Activated T-helper 1 cell treated with Interleukin-2 at 50 U/mL for 16 hours (primary cell): ENCODE measurements at places on chromosomes 7 and 10.

DNA sequence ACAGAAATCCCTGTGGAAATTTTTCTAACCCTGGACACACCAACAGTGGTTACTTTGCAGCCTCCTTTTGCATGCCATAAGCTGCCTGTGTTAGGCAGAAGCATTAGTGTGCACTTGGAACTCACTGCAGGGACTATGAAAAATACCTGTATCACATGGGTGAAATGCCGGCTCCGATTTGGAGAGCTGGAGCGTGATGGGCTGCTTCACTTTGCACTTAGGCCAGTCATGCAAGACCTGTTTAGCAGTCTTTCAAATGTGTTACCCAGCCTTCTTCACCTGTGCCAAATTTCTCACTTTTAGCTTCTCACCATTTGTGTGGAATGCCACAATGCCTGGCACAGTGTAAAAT is 11.3 kb downstream of the NCOA4 start:
- no peak for DNase-seq

GRCh38 chr7:133950855-133951254 is 176.3 kb upstream of the LRGUK start:
- no peak for DNase-seq

DNA sequence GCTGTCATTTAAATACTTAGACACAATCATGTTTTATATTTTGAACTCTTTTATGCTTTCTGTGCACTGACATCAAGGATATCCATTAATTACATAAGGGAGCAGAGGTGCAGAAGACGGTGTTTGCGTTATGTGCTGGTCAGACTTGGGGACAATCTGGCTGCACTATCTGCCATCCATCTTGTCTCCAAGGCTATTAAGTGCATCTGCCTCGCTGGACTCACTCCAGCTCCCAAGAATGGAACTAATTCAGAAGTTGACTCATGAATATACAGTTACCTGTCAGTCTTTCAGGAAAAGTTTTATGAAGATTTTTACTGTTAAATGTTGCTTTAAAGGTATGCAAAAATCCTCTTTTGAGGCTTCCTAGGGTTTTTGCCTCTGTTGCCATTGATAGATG is 391.0 kb downstream of the SUGCT start:
- DNase-seq = no peak

GRCh38 chr7:70890147-70890969 is 241.6 kb upstream of the GALNT17 start:
- DNase-seq = no peak

GRCh38 chr10:31769564-31769963 is 159.1 kb downstream of the ARHGAP12 start:
- no peak for DNase-seq

- DNase-seq = no peak
Observed at GRCh38 chr7:110983822-110984456, 107.0 kb upstream of the LRRN3 start.

DNA sequence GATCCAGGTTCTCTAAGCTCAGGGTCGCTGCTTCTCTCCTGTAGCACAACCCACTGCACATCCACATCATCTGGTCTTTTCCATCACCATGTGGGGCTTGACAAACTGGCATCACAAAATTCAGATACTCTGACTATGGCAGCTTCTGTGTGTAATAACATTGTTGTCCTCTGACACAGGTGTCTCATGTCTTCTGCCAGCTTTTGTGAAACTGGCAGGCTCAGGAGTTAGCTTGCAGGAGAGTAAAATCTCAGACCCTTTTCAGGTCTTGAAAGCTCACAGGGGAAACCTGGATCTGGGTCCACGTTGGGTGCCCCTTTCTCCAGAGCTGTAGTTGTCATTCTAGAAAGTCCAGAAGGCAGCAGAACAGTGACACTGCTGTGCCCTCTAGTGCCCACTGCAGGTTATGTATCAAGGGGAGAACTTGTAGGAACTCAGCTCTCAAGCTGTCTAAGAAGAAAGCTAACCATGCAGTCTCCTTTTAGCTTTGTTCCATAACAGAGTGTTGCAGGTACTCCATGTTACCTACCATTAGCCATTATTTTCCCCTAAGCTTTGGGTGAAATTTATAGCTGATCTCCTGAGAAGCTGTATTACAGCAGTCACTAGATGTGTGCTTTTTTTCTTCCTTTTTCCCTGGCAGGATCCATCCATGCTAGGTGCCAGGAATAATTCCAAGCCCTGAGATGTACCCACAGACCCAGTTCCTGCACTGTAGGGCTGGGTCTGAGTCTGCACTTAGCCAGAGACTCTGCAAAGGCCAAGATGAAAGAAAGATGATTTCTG is 102.7 kb downstream of the ZNF248 start:
- DNase-seq = no peak

GRCh38 chr7:151167197-151167961 is at the start of gene GBX1:
GBX1 (minus strand) TSS chr7:151167694; CDS start chr7:151167548, 146 bp downstream.
- DNase-seq = no peak

DNA sequence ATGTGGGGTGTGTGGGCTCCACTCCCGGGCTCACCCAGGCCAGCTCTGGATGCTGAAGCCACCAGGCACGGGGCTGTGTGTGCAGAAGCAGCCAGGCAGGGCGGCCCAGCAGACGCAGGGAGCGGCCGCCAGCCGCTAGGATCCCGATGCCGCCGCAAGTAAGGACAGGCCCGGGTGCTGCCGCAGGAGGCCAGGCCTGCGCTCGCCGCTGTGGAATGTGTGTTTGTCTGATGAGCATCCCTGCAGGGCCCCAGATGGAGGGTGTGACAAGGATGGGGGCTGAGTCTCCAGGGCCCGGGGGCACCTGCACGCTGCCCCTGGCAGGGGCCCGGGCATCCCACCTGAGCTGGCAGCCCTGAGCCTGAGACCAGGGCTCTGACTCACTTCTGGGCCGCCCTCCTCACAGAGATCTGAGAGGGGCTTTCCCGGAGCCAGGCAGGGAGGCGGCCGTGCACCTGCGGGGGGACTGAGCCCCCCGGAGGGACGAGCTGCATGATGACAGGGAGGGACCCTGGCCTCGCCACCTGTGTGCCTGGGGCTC is 101.5 kb downstream of the FOXL3 start:
- no peak for DNase-seq

GRCh38 chr10:49292565-49293207 is 6.3 kb upstream of the C10orf71 start:
- DNase-seq = no peak

- no peak for DNase-seq
Observed at GRCh38 chr7:88307412-88307811, 718 bp upstream of the STEAP4 start.

GRCh38 chr7:155310425-155311114 is 12.9 kb downstream of the INSIG1 start:
- no peak for DNase-seq

- no peak for DNase-seq
Observed at GRCh38 chr10:104297697-104298660, 29.0 kb downstream of the GSTO2 start.

- no peak for DNase-seq
Observed at GRCh38 chr7:109996411-109996810, 1094.5 kb upstream of the LRRN3 start.

GRCh38 chr7:70673778-70674570 is 458.0 kb upstream of the GALNT17 start:
- no peak for DNase-seq

DNA sequence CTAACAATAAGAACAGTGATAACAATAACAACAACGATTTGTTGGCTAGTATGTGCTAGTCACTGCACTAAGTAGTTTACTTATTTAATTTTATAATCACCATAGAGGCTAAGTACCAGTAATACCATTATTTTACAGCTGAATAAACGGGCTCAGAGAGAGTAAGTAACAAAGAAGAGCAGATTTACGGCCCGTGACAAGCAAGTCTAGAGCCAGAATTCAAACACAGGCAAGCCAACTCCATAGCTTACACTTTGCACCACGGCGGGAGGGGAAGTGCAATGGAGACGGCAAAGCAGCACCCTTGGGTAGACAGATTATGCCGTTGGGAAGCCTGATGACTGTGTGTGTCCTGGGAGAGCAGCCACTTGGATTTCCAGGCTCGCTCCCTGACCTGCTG is 1.2 kb upstream of the OR6V1 start:
- DNase-seq = no peak

GRCh38 chr10:24894728-24895127 is 57.7 kb downstream of the PRTFDC1 start:
- no peak for DNase-seq

DNA sequence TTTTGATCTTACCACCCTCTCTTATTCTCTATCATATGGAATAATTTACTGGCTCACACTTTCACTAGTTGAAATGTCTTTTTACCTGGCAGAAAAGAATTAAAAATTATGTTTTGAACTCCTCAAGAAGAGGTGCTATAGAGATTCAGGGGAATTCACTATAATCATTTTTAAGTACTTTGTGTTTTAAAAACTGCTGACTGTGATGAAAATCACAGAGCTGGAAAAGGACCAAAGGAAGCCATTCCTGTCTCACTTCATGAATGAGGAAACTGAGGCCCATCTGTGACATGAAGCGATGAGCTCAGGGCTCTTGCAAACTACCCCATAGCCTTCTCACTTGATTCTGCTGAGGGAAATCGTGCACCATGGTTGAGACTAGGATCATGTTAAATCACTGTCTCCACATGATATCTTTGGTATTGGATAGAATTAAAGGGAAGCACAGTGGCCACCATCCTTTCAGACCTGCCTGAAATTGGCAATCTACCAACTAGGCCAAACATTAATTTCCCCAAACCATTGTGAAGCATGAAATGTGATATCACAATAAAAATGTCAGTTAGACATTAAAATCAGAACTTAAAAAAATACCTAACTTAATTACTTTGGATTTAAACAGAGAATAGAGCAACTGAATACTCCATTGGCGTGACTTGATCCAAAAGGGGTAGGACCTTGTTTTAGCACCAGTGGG is 141.0 kb downstream of the FZD1 start:
- DNase-seq = no peak

DNA sequence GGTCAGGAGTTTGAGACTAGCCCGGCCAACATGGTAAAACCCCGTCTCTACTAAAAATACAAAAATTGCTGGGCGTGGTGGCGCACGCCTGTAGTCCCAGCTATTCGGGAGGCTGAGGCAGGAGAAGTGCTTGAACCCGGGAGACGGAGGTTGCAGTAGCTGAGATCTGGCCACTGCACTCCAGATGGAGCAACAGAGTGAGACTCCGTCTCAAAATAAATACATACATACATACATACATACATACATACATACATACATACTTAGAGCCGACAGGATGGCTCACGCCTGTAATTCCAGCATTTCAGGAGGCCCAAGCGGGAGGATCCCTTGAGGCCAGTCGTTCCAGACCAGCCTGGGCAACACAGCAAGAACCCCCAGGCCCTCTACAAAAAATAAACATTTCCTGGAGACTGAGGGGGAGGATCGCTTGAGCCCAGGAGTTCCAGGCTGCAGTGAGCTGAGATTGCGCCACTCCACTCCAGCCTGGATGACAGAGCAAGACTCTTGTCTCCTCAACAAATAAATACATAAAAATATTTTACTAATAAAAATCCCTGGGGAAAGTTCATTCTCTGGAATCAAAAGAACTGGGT is 90.9 kb upstream of the TNRC18 start:
- no peak for DNase-seq

GRCh38 chr7:2143981-2144595 is 88.7 kb downstream of the MAD1L1 start:
- DNase-seq = no peak

- DNase-seq = no peak
Observed at GRCh38 chr10:111200505-111201186, 123.8 kb downstream of the ADRA2A start.

DNA sequence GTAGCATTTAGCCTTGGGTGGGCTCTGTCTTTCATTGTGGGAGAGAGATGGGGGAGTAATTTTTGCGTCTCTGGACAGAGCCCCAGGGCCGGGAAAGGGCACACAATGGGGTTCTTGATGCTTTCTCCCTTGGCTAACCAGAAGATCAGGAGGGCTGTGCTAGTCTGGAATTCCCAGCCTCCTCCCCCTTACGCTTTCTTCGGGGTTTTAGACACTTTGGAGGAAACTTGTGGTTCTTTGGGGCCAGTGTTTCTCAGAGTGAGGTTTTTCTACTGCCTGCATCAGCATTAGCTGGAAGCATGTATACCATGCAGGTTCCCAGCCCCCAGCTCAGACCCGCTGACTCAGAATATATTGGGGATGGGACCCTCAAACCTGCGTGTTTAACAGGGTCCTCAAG is 7.0 kb downstream of the NEURL1 start:
- DNase-seq = no peak

- DNase-seq = no peak
Observed at GRCh38 chr7:86479144-86479543, 164.6 kb upstream of the GRM3 start.

DNA sequence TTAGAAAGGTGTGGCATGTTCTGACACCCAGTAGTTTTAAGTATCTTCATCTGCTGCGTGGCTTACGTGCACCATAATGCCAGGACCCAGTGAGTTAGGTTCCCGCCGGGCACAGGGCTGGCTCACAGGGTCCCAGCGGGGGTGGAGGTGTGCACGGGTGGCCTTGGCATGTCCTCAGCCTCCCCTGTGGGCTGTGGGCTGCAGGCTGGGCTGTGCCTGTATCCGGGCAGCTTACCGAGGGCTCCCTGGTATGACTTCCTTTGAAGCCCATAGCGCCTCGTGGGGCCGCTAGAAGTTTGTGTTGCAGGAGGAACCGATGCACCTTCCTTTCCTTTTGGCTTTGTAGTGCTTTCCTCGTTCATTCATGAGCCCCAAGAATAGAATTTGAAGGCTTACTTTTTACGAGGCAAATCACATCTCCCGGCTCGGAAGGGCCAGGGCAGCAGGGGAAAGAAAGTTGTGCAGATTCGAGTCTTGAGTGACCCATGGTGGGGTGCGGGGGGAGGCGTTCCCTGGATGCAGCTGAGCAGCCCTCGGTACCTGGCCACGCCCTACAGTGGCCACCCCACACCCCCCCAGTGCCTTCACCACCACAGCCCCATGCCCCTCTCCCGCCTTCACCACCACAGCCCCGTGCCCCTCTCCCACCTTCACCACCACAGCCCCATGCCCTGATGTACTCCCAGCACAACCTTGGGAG is 113.2 kb downstream of the WDR37 start:
- DNase-seq = no peak
